ENCODE measurements at places on chromosomes 1 and 21.
A peak's percentile ranks its signal among the peaks of the same experiment; 100 is the strongest.

- DNase-seq = no peak
These were observed 50.2 kb upstream of the TBX15 start for GRCh38 chr1:119038363-119038762.

GRCh38 chr21:31538816-31539215, 120.7 kb upstream of the SOD1 start:
- no peak for DNase-seq

DNA sequence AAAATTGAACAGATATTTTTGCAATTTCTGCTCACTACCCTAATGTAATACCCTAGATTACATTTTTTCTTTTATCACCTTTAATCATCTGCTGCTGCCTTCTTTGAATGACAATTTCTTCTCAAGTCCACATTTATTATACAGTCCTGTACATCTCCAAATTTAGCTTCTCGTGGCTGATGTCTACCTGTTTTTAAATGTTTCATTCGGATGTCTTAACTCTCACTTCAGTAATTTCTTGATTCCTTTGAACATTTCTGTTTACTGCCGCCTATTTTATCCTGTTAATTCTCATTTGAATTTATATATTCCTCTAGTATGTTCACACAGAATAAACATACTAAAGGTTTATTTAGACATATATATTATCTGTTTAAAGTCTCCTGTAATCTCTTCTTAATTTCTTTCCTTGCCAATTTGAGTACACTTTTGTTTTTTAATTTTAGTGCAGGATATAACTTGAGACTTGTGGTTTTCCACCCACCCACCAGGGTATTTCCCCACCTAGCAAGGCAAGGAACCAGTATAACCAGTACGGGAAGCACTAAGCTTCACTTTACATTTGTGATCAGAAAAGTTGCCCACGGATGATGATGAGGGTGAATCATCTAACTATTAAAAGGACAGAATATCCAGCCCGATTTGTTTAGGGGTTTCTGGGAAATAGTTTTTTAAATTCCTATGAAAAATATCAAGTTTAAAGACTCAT, 12.7 kb downstream of the INSL5 start:
- DNase-seq = peak; percentile 67

GRCh38 chr1:23291706-23292105, 52.4 kb downstream of the HNRNPR start:
- DNase-seq = no peak

GRCh38 chr1:236201786-236202185, 59.4 kb downstream of the GPR137B start:
- no peak for DNase-seq

GRCh38 chr1:53620061-53620855, 118.7 kb downstream of the GLIS1 start:
- DNase-seq = no peak

DNA sequence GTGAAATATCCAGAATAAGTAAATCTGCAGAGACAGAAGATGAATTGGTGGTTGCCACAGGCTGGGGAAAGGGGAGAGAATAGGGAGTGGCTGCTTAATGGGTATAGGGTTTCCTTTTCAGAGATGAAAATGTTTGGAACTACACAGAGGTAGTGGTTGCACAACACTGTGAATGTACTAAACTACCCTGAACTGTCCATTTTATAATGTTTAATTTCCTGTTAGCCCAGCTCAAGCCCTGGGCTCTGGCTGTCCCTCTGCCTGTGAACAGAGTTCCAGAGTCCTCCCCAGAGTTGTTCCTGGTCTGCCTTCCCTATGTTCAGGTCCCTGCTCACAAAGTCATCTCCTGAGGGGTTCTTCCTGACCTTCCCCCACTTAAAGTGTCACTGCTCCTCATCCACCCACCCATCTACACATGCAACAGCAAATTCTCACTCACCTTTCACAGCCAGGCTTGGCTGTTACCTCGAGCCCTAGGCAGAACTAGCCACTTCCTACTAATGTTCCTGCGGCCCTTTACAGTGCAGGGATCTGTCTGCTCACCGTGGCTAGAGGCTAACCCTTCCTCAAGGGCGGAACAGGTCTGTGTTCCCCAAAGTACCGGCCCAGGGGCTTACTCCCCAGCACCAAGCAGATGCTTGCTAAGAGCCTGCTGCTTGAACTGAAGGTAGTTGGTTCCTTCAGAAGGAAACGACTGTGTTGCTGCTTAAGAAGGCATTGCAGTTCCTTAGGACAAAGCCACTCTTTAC, 22.4 kb downstream of the DHCR24 start:
- no peak for DNase-seq

DNA sequence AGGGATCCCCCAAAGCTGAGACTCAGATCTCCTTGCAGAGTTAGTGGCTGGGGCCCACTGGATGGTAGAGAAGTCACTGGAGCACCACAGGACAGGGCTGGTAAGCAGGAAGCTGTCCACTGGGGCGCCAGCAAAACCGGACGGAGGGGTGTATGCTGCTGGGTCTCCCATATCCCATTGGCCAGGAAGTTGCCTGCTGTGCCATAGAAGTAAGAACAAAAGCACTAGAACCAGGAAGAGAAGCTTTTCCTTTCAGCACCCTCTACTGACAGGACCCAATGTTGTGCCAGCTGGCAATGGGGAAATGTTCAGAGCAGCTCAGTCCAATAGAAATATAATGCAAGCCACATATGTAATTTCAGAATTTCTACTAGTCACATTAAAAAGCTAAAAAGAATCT, 146.6 kb downstream of the SPATA46 start:
- DNase-seq = no peak

DNA sequence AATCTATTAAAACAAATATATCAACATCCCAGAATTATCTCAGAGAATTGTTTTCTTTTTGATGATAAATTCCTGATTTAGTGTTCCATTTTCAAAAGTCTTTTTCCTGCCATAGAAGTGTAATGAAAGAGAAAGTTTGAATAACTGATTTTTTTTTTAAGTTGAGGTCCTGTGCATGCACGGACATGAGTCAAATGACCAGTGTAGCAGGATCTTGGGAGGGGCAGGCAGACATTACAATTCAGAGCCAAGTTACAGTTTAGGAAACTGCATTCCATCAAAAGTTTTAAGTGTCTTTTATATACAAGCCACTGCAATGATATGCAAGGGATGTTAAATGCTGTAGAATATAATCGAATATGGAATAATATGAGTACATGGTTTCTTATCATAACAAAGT, 227.5 kb downstream of the HMCN1 start:
- DNase-seq = no peak

- DNase-seq = no peak
These were observed 34.8 kb downstream of the KPNA6 start for GRCh38 chr1:32142446-32143301.

- DNase-seq = no peak
These were observed 37.6 kb downstream of the EYA3 start for GRCh38 chr1:28050776-28051175.

- DNase-seq = peak; percentile 52
These were observed at the start of gene SH3D21 for GRCh38 chr1:36306210-36306901. SH3D21 (plus strand) TSS chr1:36306368; CDS start chr1:36306421, 53 bp downstream.

DNA sequence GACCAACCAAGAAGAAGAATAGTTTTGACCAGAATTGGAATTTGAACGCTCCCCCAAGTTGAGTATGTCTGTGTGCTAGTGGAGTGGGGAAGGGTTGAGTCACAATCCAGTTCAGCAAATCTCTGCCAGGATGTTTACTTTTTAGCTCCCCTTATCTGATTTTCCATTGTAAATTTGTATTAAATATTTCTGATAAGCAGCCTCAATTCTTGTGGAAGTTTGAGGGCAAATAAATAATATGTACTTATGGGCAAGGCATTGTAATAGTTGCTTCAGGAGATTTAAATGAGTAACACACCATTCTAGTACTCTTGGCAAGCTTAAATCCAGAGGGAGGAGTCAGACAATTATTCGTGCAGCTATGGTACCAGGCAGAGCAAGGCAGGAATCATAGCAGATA, 14.4 kb downstream of the CXADR start:
- DNase-seq = no peak

DNA sequence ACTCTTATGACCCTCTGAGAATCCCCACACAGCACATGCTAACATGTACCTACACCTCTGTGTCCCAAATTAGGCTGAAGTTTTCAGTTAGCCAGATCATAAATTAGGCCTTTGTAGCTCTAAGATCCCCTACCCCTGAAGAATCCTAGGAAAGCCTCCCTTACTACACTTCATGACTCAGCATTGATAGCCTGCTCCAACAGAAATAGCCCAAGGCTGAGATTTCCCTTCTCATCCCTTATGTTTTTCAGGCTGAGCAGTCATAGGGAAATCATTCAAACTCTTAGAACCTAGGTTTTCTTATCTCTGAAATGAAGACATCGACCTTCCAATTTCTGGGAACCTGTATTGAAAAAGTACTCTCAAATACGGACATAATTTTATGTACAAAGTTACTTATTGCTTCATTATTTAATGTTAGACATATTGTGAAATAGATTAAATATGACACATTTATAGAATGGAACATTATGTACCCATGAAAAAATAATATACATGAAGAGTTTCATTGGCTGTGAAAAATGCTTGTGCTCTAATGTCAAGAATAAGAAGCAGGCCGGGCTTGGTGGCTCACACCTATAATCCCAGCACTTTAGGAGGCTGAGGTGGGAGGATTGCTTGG, 122.4 kb upstream of the UBE2U start:
- no peak for DNase-seq

DNA sequence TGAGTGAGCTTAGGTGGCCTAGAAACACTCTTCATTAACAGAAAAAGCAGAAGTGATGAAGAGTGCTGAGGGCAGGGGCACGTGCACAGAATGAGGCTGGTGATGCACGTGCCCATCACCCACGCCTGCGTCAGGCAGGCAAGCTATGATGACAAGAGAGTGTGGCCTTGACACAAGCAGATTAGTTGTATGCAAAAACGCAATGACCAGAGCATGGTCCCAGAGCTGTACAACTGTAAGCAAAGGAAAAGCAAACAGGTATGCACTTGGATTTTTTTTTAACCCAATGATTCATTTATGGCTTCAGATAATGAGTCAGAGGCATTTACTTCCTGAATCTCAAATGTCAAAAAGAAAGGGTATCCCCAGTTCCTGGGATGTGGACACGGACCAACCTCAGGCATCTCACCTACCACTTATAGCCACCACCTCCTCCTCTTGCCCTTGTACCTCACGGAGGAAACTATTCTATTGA, 9.1 kb upstream of the TMEM61 start:
- no peak for DNase-seq

DNA sequence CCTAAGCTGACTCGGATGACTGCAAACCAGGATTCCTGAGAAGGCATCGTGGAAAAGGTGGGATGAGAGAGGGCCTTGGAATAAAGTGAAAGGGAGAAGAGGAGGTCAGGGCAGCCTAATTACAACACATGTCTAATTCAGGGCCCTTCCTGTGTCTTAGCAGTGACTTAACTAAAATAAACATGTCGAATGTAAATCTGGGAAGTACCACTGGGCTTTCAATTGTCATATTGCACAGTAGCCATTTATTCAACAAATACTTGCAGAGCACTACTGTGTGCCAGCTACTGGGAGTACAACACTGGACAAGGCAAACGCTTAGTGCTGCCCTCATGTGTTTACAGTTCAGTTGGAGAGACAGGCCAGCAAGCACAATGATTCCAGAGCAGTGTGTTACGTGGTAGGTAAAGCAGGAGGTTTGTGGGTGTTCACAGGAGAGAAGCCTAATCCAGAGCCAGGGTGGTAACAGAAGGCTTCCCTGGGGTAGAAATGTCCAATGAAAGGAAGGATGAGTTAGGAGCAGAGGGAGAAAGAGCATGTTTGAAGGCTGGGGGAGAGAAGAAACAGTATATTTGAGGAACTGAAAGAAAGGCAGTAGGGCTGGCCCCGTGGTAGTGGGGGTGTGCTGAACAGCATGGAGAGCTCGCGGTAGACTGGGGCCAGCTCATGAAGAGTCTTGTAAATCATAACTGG, 38.0 kb upstream of the RASAL2 start:
- DNase-seq = no peak

GRCh38 chr1:36274201-36274600, 32.0 kb upstream of the SH3D21 start:
- DNase-seq = no peak

DNA sequence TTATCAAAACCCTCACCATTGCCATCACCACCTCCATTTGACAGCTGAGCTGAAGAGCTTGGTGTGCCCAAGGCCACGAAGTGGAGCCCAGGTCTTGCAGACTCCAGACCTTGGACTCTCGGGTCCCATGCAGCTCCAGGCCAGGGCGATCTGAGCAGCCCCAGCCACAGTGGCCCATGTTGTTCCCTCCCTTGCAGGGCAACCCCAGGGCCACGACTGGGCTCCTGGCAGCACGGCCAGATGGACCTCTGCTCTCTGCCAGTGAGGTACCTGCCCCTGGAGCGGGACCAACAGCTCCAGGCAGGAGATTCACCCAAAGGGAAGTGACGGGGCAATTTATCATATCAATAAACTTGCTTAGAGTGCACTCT, 182.7 kb upstream of the VAMP3 start:
- DNase-seq = no peak
